NCI-H2171 (cell line): ENCODE measurements at places on chromosomes 2 and 18.

DNA sequence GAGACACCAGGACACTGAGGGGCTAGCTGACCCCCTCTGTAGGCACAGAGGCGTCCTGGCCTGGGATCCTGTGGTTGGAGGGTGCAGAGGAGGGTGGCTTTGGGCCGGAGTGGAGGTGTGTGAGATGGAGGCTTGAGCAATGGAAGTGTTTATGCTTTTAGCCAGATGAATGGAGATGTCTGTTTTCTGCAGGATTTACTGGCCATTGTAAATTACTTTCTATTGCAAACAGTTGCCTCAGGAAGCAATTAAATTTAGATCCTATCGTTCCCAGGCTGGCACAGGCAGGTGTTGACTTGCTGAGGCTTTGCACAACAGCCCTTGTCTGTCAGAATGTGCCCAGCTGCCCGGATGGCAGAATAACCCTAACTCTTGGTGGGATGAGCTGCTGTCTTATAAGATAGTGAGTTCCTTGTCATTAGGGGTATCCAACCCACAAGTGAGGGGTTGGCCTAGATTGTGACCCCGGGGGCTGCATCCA lies 1.8 kb upstream of the ARID5A start:
- no peak for DNase-seq

GRCh38 chr2:196278491-196278911 lies 107.1 kb upstream of the STK17B start:
- no peak for DNase-seq

DNA sequence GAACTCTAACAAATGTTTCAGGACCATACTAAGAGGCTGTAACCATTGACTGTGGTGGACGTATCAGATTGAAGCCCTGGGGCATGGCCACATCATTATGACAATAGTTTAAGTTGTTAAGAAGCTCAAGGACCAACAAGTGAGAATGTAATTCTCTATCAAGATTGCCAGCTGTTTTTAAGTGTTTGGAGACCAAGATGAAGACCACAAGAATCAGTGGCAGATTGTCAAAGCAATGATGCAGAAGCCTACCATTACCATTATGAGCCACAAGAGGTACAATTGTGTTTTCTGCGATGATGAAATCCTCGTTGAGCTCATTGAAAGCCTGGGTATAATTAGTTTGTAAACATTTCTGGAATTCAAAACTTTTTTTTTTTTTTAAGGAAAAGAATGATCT lies 261.1 kb upstream of the ZEB2 start:
- no peak for DNase-seq

GRCh38 chr2:29718076-29718686 lies 203.2 kb downstream of the ALK start:
- no peak for DNase-seq

- DNase-seq: no peak
These were observed 62.8 kb downstream of the MEX3C start for GRCh38 chr18:51134721-51135120.

DNA sequence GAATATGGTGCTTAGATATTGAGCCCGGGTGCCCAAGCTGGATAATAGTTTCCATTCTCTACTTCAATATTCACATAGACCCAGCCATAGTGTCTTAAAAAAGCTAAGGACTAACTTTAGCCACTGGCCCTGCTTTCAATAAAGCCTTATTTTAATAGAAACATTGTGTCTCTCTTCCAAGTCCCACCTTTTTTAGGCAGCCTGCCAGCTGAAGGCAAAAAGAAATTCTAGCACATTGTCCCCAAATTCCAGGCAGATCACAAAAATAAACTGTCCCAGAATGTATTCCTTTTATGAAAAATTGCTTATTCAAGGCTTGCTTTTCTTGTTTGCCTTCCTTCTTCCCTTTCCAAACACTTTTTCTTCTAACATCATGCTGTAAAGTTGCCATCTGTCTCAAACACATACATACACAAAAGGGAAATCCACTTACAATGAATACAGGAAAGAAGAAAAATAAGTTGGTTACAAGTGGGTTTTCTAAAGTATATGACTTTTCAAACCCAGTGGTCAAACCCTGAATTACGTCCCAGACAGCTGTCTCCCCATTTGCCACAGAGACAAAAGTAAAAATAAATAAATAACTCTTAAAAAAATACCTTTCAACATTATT lies 778.5 kb downstream of the BCL11A start:
- no peak for DNase-seq

DNA sequence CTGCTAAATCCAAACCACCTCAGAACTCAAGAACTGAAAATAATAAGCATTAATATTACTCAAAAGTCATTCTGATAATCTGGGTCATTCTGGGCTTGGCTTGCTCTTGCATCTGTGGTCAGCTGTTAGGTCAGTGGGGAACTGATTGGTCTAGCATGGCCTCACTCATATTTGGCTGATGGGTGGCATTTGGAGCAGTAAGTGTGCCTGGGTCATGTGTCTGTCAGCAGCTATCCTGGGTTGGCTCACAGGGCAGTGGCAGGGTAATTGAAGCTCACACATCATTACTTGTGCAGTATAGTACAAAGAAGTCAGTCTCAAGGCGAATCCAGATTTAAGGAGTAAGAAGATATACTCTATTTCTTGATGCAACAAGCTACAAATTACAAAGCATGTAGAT lies 9.6 kb downstream of the RPL37A start:
- DNase-seq: no peak

DNA sequence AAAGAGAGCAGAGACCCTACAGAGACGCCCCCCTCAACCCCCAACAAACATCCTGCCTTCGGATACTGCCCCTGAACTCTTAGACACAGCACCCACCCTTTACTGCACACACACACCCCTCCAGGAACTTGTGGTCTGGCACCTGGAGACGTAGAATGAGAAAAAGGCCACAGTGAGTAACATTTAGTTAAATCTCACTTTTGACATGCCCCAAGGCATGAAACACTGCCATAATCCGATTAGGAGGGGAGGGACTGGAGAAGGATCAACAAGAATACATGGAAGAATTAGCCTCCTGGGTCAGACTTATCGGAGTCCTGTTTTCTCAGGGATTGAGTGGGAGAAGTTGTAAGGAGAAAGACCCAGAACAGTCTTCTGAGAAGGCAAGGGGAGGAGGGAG lies 4.1 kb downstream of the CDK5R2 start:
- no peak for DNase-seq

GRCh38 chr2:133390156-133390555 lies 178.1 kb downstream of the NCKAP5 start:
- no peak for DNase-seq

DNA sequence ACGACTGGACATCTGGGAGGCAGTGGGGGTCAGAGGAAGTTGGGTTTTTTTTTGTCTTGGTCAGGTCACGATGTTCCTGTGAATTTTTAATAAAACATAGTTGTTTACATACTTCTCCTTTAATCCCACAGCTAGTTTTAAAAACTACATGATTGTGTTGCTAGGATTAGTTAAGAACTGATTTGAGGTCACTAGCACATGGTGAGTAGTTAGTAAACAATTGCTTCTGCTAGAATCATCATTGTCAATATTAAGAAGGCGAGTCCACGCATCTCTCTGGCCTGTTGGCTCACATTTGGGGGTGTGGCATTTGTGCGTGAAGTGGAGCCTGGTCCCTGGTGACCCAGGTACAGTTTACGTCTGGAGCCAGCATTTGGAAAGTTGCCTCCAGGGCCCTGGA lies 59.4 kb downstream of the AGAP1 start:
- DNase-seq: no peak
